ENCODE measurements at places on chromosomes 2 and 18. TPM values are rescaled to one million over a fixed set of nuclear protein-coding genes. Genes with fewer than 3 reads are reported as not detected.

Gene MDH1B
- 2.2 TPM for total RNA-seq

Gene ST8SIA3
- not detected for total RNA-seq

Gene GPAT2
- total RNA-seq, result not detected

Gene ASB18
- not detected for total RNA-seq

Gene ABCG8
- total RNA-seq, result not detected

Gene DAPL1
- 1.9 TPM for total RNA-seq

Gene TGFA
- total RNA-seq, result 2.4 TPM

Gene CD302
- total RNA-seq, result 12.0 TPM

Gene LHCGR
- not detected for total RNA-seq

Gene GKN1
- not detected for total RNA-seq

- DNase-seq, result no peak
Measured at GRCh38 chr18:52577795-52578194, 237.8 kb downstream of the DCC start.

GRCh38 chr2:12457831-12458230 is 258.9 kb upstream of the TRIB2 start:
- peak; percentile 36 for DNase-seq

- no peak for DNase-seq
Measured at GRCh38 chr2:10700078-10700803, 10.5 kb upstream of the NOL10 start.

DNA sequence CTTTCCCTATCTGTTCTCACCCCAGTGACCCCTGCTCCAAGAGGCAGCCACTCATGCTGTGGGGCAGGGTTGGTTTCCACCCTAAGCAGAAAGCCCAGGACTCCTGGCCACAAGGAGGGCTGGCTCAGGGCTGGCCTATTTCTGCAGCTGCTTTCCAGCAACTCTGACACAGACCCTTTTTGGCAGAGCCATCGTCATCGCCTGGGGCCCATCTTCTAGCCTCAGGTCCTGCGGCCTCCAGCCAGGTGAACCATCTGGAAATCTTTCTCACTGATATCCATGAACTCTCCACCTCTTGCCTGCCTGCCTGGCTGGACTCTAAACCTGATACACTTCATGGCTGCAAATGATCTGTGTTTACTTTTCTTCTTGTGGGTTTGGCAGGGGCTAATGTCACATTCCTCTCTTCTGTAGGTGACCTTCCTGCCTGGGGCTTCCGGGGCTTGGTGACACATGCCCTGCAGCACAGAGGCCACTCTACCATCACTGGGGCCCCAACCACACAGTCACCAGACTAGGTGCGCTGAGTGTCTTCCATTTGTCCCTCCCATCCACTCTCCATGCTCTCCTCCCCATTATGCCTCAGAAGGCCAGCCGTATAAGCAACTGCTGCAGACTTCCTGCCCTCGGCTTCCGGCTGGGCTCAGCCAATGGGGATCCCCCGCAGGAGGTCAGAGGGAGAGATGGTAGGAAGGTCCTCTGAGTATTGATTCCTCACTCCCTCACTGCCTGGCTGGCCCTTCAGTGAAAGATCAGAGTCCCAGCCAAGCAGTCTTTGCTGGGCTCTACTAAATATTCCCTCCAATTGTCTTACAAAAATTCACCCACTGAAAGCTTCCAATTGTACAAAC is 9.7 kb upstream of the COPS8 start:
- no peak for DNase-seq

DNA sequence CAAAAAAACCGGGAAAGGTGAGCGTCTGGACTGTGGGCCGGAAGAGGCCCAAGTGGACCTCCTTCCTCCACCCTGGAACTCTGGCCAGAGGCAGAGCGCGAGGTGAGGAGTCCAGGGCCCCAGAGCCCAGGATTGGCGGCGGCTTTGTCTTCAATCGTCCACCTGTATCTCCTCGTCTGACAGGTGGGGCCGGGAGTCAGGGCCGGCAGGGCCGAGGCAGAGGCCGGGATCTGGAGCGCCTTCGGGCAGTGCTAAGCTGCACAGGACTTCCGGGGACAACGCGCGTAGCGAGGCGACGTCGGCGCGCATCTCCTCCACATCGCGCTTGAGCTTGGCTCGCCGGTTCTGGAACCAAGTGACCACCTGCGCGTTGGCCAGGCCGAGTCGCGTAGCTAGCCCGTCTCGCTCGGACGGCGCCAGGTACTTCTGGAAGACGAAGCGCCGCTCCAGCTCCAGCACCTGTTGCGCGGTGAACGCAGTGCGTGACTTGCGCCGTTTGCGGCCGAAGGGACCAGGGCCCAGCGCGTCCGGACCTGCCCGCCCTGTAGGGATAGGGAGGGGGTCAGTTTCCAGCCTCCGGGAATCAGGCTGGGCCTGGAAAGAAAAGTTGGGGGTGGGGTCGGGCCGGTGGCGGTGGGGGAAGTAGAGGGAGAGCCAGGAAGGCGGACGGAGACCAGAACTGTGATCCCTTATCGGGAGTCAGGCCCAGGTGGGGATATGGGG is 1.5 kb downstream of the LBX2 start:
- no peak for DNase-seq

DNA sequence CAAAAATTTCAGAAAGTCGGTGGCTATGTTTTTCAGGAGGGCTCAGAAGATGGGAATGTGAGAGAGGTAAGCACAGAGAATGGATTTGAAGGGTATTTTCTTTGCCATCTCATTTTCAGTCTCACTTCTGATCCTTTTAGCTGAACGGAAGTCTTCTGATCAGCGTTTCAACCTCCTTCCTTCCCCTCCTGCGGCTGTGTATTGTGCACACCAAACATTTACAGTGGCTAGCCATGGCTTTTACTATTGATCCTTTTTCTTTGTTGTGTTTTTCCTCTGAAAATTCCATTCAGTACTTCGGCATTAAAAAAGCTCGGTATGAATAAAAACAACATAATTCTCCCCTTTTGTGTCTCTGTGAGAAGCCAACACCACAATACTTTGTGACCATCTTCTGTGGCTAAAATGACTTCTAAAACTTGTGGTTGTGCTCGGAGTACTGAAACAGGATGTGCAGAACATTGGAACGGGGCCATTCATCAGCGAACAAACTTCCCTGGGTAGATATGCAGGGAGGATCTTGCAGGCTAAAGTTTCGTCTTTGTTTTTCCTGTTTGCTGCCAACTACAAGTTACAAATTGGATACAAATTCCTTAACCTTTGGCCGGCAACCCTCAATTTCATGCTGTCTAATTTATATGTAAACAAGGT is 260.8 kb upstream of the FAM98A start:
- no peak for DNase-seq

DNA sequence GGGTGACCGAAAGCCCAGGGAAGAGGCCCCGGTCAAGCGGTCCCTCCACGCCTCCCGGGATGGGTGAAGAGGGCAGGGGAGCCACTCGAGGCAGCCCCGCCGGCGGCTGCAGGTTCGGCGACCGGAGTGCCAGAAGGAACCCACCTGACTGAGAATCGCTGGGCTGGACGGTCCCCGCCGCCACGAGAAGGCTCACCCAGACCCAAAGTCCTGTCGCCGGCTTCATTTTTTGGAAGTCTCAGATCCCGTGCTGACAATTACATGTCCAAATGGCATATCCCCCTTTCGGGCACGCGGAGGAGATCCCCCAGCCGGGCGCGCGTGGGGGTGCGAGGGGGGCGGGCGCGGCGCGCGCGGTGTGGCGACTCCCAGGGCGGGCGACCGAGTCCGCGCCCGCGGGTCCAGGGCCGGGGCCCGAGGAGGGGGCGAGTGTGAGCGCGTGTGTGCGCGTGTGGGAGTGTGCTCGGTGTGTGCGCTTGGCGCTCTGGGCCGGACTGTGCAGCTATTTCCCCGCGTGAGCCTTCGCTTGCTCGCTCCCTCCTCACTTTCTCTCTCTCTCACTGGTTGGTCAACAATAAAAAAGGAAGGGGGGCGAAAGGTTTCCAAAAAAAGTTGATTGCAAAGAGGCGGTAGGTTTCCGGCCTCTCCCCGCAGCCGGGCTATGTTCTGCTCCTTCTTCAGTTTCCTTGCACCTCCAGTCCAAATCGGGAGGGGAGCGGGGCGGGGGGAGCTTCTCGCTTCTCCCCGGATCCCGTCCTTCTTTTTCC is at the start of gene ERBB4:
TSS of gene ERBB4 (minus strand) at position 498 of the 767 bp plus-strand sequence. CDS start at position 226, 272 bp downstream.
- no peak for DNase-seq

DNA sequence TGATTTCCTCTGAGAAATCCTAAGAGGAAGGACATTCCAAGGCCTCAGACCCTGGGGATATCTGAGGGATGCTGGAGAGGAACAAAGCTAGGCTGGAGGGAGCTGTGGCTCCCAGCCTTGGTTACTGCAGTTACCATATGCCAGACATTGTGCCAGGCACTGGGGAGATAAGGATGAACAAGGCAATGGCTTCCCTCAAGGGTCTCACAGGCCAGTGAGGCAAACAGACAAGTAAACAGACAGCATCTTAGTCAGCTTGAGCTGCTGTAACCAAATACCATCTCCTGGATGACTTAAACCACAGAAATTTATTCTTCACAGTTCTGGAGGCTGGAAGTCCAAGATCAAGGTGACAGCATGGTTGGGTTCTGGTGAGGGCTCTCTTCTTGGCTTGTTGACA is 91.8 kb downstream of the SKA1 start:
- no peak for DNase-seq

GRCh38 chr18:62795813-62796212 is 80.5 kb downstream of the PHLPP1 start:
- no peak for DNase-seq

GRCh38 chr2:111054791-111055691 is 65.7 kb upstream of the BCL2L11 start:
- DNase-seq, result no peak

GRCh38 chr2:230715201-230715600 is 2.6 kb downstream of the CAB39 start:
- DNase-seq, result peak; percentile 66

- peak; percentile 83 for DNase-seq
Measured at GRCh38 chr2:163800951-163801381, 65.2 kb upstream of the FIGN start.

DNA sequence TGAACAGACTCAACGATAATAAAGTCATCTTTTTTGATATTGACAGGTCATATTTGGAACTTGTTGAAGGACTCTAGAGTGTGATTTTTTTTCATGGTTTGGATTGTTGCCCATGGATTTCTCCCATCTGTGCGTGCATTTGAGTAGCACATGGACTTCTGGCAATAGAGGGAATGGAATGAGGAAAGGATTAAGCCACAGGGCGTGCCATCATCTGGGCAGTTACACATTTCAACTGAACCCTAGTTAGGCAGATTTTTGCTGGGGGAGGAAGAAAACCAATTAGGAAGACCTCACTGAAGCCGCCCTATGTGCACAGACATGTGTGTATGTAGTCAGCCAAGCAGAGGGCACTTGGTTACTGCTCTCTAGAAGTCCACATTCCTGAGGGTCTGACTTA is 72.6 kb downstream of the TPGS2 start:
- no peak for DNase-seq

DNA sequence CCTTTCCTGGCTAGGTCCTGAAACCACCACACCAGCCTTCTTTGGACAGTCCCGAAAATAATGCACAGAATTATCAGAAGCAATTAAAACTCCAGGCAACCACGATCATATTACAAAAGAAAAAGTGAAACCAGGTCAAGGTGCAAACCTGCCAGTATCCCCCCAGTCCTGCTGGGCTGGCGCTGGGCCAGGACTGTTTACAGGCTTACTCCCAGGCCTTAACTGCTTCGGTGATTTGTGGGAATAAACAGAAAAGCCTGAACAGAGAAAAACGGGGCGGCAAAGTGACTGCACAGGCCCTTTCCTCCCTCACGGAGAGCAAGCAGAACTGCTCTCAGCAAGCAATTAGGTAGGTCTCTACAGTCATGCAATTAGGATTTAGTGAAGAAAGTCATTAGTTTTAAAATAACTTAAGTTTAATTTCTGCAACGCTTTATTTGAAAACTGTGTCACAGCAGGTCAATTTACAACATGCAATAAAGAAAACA is 1.3 kb downstream of the HDAC4 start:
- peak; percentile 21 for DNase-seq

- DNase-seq, result no peak
Measured at GRCh38 chr18:55421615-55422419, 166.2 kb downstream of the TCF4 start.

DNA sequence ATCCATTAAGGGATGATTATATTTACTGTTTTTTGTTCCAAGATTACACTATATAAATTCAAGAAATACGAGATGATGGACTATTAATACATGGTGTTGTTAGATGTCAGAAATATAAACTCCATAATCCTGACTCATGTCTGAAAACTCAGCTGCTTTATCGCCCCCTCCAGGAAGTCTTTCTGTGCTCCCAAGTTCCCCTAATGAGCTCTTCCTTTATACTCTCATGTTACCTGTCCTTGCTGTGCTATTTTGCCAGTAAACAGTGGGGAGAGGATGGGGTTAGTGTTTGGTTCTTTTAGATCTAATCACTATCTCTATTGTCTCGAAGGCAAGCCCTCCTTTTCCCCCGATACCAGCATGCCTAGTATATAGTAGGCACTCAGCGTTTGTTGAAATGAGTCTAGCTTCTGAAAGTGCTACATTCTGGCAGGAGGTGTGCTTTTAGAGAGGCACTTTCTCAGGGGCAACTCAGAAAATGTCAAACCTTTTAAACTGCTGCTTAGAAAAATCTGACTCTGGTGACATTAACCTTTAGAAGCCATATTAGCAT is 21.4 kb upstream of the BARD1 start:
- peak; percentile 44 for DNase-seq

- DNase-seq, result no peak
Measured at GRCh38 chr2:222322236-222322635, 23.4 kb upstream of the PAX3 start.

DNA sequence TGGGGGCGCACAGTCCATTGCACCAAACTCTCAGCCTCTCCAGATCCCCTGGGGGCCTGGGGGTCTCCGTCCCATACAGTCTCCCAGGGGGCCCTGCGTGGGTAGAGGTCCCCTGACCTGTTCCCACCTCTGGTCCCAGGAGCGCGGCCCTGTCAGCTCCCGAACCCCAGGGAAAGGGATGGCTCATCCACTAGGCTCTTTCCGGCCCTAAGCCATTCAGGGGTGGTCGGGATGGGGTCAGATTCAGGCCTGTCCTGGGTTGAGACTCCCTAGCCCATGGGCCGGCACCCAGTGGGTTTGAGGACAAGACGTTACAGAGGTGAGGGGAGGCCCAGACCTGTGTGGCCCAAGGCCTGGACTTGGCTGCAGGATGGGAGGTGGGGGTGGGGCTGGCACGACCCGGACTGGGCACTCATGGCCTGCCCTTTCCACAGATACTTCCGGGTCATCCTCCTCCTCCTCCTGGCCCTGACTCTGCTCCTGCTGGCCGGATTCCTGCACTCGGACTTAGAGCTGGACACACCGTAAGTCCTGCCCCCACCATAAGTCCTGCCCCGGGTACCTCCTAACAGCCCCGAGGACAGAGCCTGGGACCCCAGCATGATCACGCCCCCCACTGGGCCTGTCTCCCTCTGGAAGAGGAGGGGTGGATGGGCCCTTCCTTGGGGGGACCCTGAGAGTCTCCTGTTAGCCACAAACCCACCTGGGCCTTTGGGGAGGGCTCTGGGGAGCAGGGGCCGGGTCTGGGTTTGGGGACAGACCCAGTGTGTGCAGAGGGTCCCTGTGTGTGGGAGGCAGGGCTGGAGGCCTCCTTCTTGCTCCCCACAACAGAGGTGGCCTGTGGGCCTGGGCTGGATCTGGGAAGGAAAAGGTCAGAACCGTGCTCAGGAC is 10.1 kb upstream of the NEU4 start:
- no peak for DNase-seq

GRCh38 chr2:44969936-44970335 is 28.4 kb downstream of the SIX3 start:
- DNase-seq, result no peak
